ENCODE measurements at places on chromosomes 2 and 18. TPM values are rescaled to one million over a fixed set of nuclear protein-coding genes. Genes with fewer than 3 reads are reported as not detected.

The RUFY4 gene
- not detected for total RNA-seq

The POMC gene
- 2.8 TPM for total RNA-seq

The TMEM37 gene
- 0.51 TPM for total RNA-seq

- no peak for DNase-seq
Observed at GRCh38 chr2:217793566-217794132, 209.1 kb downstream of the TNS1 start.

DNA sequence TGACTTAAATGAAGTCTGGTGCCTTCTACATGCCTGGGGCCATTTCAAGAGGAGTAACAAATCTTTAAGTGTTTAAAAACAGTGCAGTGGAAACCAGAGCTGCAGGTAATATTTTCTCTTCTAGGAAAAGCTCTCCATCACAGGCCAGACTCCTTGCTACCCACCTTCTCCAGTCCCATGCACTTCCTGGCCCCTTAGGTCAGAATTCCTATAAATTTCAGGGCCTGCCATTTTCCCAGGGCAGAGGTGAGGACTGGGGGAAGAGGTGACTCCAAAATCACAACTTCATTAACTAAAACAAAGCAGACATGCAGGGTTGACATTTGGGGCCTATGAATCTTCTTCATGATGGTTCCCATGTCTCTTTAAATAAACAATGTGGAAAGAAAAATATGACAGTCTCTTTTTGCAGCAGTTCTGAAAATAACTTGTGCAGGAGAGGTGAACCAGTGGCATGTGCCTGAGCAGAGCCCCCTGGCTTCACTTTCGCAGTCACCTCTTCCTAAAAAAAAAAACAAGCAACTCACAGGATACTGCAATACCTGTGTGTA is 63.7 kb upstream of the TANC1 start:
- no peak for DNase-seq

DNA sequence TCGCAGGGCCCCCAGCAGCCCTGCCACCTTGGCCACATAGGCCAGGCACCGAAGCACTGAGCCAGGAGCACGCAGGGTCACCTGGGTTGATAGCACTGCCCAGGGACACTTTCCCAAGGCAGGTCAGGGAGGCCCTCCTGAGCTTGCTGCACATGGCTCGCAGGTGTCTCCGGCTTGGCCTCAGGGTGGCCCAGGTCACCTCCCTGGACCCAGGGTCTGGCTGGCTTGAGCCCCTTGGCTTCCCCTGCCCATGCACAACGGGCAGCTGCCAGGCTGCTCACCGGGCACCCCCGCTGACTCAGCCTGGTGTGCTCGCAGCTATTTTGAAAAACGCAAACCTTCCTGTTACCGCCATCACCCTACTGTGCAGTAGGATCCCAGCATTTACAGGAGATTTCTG is 502.3 kb downstream of the EIPR1 start:
- DNase-seq, result no peak

Measured in dermis blood vessel endothelial cell (primary cell).